ENCODE measurements at places on chromosomes 1 and 21.

- no peak for DNase-seq
Measured at GRCh38 chr1:109636201-109636952, 16.7 kb downstream of the AMPD2 start.

DNA sequence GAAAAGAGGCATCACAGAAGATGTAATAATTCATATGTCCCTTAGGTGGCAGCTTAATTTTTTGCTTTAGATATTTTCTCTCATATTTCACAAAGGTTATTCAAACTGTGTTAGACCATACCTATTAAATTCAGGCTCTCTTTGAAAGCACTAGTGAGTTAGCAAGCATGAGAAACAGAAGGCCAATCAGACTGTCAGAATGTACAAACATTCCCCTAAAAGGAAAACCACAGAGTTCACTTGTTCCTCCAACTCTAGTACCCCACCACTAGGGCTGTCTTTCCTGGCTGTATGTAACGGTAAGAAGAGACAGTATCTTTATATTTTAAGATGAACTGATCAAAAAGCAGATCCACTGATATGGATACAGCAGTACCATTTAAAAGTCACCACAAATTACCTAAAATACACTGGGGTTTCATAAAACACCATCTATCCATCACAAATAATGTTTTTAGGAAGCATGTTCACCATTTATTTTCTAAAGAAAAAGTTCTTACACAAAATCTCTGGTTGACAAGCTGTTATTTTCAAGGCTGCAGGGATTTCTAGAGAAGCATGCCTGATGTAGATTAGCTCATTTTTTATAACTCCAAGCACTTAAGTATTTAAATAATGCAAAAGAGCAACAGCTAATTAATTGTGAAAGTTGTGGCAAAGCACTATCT lies 1.8 kb downstream of the ARPC5 start:
- DNase-seq: no peak

DNA sequence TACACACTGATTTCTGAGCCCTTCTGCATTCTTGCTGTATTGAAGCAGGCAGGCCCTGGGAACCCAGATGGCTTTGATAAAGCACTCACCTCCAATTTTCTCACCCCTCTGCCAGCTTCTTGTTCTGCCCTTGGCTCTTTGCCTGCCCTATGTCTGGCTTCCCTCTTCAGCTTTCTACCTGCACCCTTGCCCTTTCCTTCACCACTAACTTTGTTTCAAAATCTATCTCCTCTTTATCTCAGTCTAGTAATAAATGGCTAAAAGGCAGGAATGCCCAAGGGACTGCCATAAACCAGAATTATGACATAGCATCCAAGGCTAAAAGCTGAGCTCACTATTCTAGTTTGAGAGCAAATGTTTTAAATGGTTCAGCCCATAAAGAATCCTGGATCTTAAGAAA lies 178.7 kb downstream of the TNR start:
- no peak for DNase-seq

DNA sequence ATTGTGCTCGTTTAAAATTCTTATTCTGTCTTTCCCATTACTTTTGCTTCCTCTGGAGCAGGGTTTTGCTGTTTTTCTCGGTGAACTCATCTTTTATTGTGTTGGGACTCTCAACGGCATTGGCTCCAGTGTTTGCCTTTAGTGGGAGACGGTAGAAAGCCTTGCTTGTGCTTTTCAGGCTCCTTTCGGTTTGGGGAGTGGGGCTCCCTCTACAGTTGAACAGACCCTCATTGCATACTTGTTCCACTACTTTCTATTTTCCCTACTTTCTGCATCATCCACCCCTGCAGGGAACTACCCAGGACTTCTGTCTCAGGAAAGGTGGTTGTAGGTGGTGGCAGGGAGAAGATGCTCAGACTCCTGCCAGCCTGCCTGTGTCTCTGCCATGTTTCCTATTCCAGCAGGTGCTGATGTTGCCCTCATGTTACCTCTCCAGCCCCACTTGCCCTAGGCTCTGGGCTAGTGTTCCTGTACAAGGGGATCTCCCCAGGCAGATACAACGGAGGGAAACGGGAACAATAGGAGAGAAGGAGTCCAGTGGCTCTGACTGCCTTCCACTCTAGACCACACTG lies 68.5 kb upstream of the ZBTB18 start:
- no peak for DNase-seq

- DNase-seq: no peak
Measured at GRCh38 chr1:178938959-178939317, 68.1 kb upstream of the ANGPTL1 start.

DNA sequence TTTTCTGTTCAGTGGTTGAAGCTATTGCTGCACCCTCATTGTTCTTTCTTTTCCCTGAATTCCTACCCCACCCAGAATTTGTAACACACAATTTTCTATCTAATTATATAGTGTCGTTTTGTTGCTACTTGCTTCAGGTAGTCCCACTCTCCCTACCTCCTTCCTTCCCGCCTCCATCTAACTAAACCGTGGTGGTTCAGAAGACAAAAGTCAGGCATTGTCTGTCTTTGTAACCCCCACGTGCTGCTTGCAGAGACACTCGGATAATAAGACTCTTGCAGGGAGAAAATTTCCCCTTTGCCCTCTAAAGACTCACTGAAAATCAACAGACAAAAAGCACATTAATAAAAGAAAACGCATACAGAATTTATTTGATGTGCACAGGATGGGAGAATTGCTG lies 46.2 kb upstream of the BTG3 start:
- no peak for DNase-seq

DNA sequence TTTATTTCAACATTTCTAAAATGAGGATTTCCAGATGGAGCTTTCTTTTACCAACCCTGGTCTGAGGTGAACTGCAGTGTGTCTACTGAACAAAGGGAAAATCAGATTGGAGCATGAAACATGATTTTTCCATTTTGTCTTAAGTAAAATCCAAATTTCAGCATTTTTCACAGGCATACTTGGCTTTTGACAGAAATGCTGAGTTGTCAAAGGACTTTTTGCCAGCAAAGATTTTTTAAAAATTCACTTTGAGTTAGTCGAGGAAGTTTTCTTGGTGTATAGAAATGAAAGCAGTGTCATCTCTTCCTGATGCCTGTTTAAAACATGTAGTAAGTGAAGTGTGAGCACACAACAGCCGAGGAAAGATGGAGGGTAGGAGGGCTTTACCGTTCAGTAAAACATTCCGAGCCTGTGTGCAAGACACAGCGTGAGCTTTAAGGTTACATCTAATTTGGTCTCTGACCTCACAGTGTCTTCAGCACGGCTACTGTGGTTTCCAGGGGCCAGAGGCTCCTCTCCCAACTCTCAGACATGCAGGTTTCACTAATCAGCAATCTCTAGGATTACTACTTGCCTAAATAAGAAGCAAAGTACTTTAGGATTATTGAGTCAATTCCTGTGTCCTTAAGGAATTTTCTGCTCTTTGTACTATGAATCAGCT lies 45.9 kb downstream of the SAMD13 start:
- no peak for DNase-seq

DNA sequence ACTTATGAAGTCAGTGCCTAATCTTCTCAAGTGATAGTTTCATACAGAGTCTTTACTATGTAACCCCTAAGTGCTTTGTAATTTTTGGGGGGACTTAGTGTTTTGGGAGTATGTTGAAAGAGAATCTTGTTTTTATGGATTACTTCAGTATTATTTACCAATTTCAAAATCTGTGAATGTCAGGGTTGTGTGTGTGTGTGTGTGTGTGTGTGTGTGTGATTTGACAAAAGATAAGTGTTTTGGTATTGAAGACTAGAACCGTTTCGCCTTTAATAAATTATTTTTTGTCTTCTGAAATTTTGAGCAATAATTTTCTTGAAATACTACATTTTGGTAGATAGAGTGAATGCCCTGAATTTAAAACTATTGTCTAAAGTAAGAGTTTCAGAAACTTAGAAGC lies 5.8 kb downstream of the MAGI3 start:
- no peak for DNase-seq

DNA sequence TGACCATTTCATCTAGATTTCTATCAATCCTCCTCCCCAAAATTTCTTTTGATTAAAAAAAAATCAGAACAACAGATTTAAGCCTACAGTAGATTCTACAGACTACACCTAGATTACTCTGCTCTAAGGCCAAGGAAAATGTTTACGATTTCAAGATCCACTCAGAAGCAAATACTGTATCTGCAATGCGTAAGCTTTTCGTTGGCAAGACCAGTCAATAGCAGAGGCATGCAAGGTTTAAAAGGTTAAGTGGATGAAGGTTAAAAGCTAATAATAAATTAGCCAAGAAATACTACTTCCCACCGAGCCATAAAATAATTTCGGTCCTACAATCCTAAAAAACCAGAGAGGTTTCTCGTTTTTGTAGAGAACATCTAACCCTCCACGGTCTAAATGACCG lies 1.3 kb downstream of the CLSTN1 start:
- DNase-seq: no peak

DNA sequence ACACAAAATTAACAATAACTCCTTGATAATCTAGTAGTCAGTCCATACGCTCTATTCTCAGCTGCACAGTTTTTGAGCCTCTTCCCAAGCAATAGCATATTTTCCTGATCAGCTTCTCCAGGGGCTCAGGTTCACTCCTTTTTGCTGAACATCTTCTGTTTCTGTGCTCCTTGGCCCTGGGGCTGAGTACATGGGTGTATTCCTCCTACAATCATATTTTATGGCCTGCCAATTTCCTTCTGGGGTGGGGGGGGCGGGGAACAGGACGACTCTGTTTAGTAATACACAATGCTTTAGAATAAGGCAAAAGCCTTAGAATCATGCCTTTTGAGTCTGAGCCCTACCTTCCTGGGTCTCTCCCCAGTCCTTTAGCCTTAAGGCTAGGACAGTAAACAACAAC lies 8.5 kb downstream of the CLDN19 start:
- DNase-seq: no peak

DNA sequence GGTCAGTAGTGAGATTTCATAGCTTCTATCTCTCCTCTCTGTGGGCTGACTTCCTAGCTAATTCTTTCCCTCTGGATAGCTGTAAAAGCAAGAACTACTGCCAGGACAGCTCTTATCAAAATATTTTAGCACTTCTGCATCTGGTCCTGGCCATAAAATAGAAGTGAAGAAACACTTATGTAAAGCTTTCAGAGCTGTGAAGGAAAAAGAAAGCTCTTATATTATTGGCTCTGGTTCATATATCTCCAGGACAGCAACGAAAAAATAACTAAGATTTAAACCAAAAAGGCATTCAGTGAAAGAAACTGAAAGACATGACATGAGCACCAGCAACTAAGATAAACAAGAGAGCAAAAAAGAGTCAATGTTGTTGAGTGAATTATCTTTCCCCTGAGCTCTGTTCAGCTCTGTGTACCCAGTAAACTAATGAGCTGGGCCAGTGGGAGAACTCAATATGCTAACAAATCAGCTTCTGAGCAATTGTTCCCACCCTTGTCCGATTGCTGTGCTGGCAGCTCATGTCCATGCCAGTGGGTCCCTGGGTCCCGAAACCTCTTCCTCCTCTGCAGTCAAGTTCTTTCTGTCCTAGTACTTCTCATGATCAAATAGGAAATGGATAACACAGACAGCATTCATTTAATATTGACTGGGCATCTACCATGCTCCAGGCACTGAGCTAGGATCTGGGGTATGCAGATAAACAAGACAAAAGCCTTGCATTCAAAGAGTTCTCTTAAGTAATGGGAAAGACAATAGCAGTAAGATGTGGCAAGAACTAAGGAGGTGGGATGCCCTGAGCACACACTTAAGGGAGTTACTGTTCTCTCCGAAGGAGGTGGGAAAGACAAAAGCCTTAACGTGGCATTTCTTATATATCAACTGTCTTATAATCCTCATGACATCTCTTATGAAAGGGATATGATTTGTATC lies 45.3 kb upstream of the MAN1A2 start:
- no peak for DNase-seq

- DNase-seq: no peak
Measured at GRCh38 chr1:68151690-68152089, 80.6 kb downstream of the WLS start.

DNA sequence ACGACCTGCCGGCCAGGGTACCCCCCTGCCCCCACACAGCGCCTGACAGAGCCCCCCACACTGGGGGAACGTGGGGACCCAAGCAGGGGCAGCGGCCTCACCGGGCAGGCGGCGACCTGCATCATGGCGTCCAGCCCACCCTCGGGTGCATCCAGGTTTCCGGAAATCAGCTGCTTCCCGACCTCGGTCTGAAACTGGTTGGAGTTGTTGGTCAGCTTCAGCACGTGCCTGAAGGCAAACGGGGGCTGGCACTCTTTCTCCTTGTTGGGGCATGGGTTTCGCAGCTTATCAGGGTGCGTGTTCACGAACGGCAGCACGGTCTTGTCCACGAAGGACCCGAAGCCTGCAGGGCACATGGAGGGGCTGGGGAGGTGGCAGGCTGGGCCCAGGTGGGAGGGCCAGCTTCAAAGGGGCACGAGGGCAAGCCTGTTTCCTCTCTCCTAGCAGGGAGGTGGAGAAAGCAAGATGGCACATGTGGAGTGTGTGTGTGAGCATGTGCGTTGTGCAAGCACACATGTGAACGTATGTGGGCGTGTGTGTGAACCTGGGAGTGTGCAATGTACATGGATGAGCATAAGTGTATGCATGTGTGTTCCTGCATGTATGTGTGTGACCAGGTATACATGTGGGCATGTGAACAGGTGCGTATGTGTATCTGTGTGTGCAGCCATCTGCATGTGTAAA lies 19.2 kb downstream of the ITGB2 start:
- DNase-seq: no peak

DNA sequence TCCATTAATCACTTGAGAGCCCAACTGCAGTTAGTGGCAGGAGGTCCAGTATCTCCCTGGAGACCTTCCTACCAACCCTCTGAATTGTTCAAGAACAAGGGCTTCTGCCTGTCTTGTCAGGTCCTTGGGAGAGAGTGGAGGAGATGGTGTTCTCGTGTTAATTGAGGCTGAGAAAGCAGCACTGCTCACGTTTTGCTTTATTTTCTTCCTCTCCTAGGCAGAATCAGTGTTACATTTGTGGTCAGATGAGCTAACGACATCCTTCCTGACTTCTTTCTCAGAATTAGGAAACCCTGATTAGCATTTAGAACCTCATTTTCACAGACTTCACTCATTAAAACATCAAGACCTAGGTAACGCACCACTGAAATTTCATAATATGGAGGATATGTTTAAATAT lies 26.4 kb upstream of the LRIG2 start:
- no peak for DNase-seq

GRCh38 chr1:231619257-231619634 lies 7.3 kb upstream of the DISC1 start:
- DNase-seq: no peak

GRCh38 chr1:229192031-229192430 lies 78.9 kb upstream of the RAB4A start:
- DNase-seq: no peak

- DNase-seq: no peak
Measured at GRCh38 chr1:9331558-9332346, 39.1 kb downstream of the SPSB1 start.

- no peak for DNase-seq
Measured at GRCh38 chr1:109131800-109132199, 17.9 kb downstream of the ELAPOR1 start.

GRCh38 chr1:94026619-94027380 lies 94.1 kb downstream of the ABCA4 start:
- DNase-seq: no peak

GRCh38 chr1:64511044-64511443 lies 41.1 kb downstream of the CACHD1 start:
- DNase-seq: no peak

GRCh38 chr1:31762726-31763670 lies 1.1 kb downstream of the ADGRB2 start:
- peak; percentile 66 for DNase-seq

- no peak for DNase-seq
Measured at GRCh38 chr21:42459546-42460215, 36.3 kb downstream of the RSPH1 start.
